ENCODE measurements at places on chromosomes 1 and 21.

GRCh38 chr1:62301726-62302390 is 17.4 kb downstream of the KANK4 start:
- no peak for DNase-seq

- DNase-seq: no peak
Measured at GRCh38 chr1:16262067-16262466, 25.1 kb upstream of the CPLANE2 start.

DNA sequence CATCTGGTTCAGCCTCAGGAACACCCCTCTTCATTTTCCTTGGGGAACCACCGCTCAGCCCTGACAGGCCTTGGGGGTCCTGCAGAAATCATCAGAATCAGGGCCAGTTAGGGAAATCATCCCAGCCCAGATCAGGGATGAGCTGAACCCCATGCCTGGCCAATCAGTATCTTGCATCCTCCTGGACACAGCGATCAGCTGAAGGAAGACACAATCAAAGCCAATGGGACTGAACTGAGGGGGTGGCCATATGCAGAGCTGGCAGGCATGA is 395.4 kb downstream of the MATN1 start:
- DNase-seq: no peak

DNA sequence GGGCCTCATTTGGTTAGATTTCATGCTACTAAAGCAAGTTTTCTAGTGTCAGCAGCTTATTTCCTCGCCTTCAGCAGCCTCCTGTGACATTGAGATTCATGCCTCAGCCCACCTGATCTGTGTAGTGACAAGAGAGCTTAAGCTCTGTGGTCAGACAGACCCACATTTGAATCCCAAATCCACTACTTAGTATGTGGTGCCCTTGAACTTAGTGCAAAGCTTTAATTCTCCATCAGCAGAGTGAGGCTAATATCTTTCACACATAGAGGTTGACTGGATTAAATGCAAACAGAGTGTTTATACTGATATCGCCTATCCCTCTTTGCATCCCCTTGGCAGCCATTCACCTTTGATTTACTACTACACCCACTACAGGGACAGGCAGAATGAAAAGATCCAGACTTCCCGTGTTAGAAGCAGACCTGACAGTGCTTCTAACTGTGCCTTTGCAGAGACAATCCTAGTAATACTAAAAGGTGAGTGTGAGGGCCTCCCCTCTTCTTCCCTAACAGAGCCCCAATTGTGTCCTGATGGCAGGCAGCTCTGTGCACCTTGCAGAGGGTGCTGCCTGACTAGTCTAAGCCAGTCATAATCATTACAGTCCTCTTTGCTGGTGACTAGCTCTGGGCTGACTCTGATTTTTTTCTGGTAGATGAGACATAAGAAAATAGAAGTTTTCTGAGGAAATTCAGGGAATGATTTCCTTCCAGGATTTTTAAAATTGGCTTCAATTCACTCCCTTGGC is 264.0 kb downstream of the CTH start:
- no peak for DNase-seq

GRCh38 chr21:36909901-36910561 is 56.4 kb downstream of the HLCS start:
- no peak for DNase-seq

DNA sequence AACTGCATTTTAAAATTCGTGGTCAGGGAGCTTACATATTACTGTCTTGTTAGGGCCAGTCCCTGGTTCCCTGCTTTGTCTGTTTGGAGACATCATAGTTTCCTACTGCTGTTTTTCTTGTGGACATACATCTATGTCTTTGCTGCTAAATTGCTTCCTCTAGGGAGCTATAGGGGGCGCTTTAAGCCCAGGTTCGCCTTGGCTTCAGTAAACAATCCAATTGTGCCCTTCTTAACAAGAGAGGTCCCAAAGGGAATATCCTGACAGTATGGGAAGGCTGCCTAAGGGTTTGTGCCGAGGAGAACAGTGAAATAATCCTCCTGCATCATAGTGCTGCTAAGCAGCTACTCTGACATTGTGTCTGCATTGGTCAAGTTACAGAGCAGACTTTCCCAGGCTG is 112.5 kb downstream of the USH2A start:
- no peak for DNase-seq

DNA sequence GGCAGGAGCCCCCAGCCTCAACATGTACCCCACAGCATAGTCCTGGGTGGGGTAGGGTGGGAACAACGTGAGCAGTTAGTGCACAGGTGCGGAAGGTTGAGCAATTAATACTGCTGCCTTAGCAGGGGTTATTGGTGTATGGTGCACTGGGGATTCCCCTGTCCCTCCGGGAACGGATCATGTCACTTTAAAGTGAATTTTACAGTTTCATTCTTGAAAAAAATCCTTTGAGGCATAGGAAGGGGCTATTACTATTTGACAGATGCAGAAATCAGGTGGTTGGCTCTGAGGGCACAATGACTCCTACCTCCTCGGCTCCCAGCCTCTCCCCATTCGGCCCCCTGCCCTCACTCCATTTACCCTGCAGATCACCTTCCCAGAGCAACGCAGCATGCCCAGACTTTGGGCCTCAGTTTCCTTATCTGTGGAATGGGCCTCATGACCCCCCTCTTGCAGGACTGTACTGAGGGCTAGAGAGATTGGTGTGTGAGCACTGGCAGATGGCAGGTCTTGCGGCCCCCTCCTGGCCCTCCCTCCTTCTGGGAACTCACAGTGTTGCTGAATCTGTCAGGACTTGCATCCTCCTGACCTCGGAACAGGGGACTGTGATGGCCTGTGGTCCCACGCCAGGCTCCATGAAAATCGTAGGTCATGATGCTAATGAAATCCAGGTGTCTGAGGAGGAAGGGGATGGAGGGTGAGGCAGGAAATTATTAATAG is 5.1 kb upstream of the MYBPH start:
- no peak for DNase-seq

DNA sequence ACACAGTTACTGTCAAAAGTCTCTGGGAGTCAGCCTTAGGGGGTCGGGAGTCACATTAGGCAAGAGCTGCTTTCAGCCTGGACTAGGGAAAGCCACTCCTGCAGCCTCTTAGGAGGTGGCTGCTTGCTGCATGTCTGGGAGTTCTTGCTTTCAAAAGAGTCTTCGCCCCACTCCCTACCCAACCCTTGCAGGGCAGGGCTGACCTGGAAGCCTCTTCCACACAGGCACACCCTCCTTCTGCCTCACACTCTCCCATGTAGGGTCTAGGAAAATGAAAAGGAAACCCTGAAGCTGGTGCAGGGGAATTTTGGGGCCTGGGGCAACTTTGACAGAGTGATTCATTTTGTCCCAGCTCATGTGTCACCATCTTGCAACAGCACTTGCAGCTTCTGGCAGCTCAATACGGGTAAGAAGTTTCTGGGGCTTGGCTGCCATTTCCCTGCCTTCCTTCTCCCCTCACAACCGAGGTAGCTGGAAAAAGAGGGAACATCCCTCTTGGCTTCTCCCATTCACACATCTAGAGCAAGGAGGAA is 37.3 kb downstream of the KCND3 start:
- DNase-seq: no peak

- no peak for DNase-seq
Measured at GRCh38 chr1:169931795-169932231, 38.1 kb upstream of the SCYL3 start.

- peak; percentile 34 for DNase-seq
Measured at GRCh38 chr1:156122519-156123355, 8.2 kb downstream of the LMNA start.

GRCh38 chr1:185864331-185864730 is 130.1 kb downstream of the HMCN1 start:
- no peak for DNase-seq

- no peak for DNase-seq
Measured at GRCh38 chr1:48760857-48761256, 15.8 kb downstream of the BEND5 start.

- DNase-seq: no peak
Measured at GRCh38 chr1:9872430-9873165, 37.5 kb downstream of the CTNNBIP1 start.

GRCh38 chr1:204829133-204829825 is 41.4 kb upstream of the NFASC start:
- no peak for DNase-seq

DNA sequence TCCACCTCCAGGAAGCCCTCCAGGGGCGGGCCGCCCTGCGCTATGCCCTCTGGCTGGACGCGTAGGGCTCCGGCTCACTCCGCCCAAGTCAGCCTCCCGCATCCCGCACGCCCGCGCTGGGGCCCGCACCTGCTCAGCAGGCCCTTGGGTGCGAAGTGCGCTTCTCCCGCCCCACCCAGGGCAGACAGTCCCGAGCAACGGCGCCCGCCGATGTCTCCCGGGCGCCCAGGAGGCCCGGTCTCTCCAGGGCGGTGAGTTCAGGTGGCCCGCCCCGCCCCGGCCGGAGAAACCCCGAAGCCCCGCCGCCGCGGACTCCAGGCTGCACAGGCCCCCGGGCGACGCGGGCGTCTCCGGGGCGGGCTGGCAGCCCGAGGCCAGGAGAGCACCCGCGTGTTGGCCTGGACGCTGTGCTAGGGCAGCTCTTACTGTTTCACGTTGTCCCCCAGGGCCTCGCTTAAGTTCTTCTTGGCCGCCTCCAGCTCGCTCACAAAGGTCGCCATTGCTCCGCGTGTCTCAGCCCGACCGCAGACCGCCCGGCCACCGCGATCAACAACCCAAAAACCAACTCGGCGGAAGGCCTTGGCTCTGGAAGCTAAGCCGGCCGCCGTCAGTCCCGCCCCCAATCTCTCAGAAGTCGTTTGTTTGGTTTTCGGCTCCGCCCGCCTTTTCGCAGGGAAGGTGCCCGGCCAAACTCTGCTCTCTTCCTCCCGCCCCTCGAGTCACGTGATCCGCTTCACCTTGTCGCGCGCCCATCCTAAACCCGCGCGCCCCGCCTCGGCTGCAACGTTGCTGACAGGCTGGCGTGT is at the start of gene TADA1:
Gene TADA1 (minus strand): TSS at position 531 of the 806 bp plus-strand sequence. CDS start 31 bp downstream, at position 500.
- peak; percentile 97 for DNase-seq

DNA sequence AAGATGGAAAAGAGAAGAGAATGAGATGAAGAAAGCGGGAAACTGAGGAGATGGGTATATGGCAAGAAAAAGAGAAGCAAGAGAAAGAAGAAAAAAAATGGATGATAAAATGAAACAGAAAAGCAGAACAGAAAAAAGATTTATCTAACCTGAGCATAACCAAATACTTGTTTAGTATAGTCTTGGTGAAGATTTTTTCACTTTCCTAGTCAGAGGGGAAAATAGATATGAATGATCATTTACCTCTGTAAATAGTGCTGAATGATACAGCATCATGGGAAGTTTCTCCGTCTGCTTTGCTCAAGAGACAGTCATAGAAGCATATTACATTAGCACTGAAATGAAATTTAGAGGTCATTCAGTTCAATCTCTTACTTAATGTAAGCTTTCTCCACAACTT is 36.1 kb upstream of the PLPPR4 start:
- DNase-seq: no peak

- no peak for DNase-seq
Measured at GRCh38 chr1:231853588-231854207, 227.1 kb downstream of the DISC1 start.

DNA sequence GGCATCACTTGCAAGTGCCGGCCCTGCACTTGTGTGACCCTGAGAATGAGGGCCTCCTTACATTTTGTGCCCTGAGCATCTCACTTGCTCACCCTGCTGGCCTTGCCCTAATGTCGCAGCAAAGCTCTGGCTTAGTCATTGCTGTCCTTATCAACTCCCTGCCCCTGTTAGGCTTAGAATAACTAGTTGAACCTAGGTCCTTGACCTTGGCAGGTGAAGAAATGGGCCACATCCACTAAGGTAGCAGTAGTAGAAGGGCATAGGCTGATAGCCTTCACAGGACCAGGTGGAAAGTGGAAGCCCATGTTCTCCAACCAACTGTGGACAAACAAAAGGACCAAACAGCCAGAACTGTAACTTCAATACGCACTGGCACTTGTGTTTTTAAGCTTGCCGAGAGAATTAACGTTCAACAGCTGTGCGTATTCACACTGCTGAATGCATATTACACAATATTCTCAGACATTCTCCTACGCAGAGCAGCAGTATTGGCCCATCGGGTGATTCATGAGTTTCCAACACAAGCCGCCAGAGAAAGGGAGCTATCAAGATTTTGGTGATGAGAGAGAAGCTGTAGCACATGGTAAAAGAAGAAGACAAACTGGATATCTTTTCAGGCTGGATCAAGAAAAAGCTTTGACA is 27.7 kb upstream of the PTGFRN start:
- DNase-seq: peak; percentile 23

GRCh38 chr21:33940881-33941245 is 25.3 kb upstream of the ATP5PO start:
- DNase-seq: no peak

GRCh38 chr1:25039229-25039628 is 109.2 kb upstream of the RUNX3 start:
- DNase-seq: no peak

DNA sequence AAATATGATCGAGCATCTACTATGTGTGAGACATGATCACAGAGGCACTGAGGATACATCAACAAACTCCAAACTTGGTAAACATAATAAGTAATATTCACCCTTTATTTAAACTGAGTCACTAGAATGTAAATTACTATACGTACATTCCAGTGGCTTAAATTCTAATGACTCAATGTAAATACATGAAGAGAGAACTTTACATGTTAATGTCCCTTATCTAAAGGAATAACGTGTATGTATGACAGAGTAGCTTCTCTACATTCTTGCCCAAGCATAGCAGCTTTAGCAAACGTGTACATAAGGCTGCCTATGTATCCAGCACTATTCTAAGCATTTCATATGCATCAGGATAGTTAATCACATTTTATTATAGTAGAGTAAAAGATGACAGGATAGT is 111.8 kb upstream of the CYYR1 start:
- DNase-seq: no peak

DNA sequence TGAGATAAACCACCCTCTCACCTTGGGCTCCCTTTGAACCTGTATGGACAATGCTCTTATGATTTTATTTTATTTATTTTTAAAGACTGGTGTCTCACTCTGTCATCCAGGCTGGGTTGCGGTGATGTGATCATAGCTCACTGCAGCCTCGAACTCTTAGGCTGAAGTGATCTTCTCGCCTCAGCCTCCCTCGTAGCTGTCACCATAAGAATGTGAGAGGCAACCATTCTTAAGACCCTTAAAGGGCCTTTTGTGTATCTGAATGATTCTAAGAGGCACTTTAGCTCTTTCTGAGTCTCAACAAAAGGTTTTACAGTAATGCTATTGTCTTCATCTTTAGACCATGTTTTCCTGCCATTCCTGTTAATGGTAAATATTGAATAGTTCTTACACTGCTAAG is 67.0 kb downstream of the IVNS1ABP start:
- DNase-seq: no peak

DNA sequence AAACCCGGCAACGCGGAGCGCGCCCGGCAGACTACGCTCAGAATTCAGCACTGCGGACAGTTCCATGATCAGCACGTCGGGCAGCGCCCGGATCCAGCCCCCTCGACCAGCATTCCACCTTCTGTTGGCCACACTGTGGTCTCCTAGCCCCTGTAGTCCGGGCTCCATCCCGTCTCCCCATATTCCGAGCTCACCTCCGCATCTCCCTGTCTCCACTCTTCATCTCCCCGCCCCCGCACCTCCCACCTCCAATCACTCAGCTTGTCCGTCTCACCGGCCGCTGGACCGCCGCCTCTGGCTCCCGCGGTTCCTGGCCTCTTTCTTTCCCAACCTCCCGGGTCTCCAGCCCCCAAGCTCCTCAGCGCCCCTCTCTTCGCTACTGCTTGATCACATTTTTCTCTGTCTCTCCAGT is 500 bp downstream of the EPHA10 start:
- peak; percentile 9 for DNase-seq

GRCh38 chr1:17672226-17672625 is 82.9 kb upstream of the ACTL8 start:
- no peak for DNase-seq
